ENCODE measurements at places on chromosomes 11 and 22.

GRCh38 chr11:12075822-12076821, 34.3 kb upstream of the MICAL2 start:
- peak; percentile 100 for DNase-seq

DNA sequence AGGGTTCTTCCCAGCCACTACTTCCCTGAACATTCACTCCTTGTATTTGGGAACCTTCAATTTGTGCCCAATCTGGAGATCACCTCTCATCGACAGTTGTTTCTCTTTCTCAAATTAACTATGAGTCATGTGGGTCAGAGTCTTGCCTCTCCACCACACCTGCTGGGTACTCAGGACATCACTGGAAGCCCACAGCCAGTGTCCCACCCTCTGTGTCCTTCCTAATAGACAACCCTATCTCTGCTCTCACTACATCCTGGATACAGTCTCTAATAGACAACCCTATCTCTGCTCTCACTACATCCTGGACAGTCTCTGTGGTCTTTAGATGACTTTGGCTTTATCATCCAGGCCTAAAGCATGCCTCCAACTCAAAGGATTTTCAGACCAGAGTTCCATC, 70.1 kb downstream of the ARL14EP start:
- DNase-seq: no peak

- no peak for DNase-seq
These were observed 615.7 kb upstream of the LRRC4C start for GRCh38 chr11:42075180-42075579.

- DNase-seq: peak; percentile 22
These were observed 45.7 kb upstream of the TSPAN18 start for GRCh38 chr11:44680982-44681597.

DNA sequence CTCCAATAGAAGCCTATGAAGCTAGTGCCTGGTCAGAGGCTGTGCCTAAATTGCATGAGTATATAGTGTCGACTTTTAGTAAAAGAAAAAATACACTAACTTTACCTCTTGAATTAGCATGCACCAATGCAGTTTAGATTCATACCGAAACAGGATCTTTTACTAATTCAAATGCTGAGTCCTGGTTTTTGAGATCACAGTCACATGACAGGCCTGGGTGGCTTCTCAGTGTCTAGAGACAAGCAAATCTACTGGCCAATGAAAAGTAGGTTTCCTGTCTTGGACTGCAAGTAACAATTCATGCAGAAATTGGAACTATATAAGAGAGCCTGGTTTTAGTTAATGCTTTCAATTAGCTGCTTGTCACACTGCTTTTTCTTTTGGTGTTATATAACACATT, 7.2 kb downstream of the ARHGEF12 start:
- no peak for DNase-seq

- peak; percentile 81 for DNase-seq
These were observed 42.6 kb downstream of the ZNF215 start for GRCh38 chr11:6968816-6969215.

GRCh38 chr22:46536537-46537224, 739 bp downstream of the CELSR1 start:
- DNase-seq: no peak

DNA sequence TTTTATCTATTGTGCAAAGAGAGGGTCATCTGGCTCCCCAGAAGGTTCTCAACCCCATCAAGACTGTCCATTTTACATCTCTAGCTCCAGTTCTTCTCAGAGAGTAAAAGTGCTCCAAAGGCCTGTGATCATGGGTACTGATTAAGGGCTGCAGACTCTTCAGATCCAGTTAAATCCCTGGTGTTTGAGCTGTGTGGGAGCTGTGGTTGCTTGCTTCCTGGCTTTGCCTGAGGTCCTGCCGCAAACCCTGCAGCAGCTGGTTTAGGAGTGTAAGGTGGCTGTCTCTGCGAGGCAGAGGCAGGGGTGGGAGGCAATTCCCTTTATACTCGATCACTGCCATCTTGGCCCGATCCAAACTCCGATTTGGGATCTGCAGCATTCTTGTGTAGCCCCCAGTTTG, 1.2 kb downstream of the MRPL17 start:
- peak; percentile 53 for DNase-seq

DNA sequence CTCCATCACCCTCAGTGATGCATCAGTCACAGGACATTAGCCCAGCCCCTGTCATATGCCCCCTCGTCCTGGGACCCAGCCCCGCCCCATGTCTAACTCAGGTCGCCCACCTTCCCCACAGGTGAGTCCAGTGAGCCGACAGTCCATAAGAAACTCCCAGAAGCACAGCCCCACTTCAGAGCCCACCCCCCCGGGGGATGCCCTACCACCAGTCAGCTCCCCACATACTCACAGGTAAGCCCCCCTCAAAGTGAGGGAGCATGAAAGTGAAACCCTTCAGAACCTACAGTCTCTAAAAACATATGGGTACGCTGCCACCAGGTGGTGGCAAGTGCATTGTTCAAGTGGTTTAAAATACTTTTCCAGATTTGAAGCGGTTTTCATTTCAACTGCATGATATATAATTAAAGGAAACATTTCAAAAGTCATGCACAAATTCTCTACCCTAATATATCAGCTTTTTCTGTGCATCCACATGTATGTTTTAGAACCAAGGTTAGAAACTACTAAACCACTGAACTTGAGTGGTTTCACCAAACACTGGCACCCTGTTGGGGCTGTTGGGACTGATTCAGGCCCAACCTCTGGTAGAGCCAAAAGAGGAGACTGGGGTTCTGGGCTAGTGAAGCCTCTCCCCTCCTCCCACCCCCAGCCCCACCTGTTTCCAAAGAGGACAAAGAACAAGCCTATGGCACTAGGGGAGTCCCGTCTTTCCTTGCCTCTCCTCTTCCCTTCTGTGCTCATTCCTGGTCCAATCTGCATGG, 17.3 kb downstream of the EPS8L2 start:
- peak; percentile 68 for DNase-seq
